HCT116 (cell line): ENCODE measurements at places on chromosomes 12 and 14. TPM values are rescaled to one million over a fixed set of nuclear protein-coding genes. Genes with fewer than 3 reads are reported as not detected.

GRCh38 chr12:105761075-105761474 lies 377.7 kb downstream of the NUAK1 start:
- no peak for DNase-seq

- DNase-seq: no peak
These were observed 273.4 kb downstream of the FOXN3 start for GRCh38 chr14:89143595-89143994.

- no peak for DNase-seq
These were observed 65.8 kb downstream of the VWF start for GRCh38 chr12:6058481-6059161.

DNA sequence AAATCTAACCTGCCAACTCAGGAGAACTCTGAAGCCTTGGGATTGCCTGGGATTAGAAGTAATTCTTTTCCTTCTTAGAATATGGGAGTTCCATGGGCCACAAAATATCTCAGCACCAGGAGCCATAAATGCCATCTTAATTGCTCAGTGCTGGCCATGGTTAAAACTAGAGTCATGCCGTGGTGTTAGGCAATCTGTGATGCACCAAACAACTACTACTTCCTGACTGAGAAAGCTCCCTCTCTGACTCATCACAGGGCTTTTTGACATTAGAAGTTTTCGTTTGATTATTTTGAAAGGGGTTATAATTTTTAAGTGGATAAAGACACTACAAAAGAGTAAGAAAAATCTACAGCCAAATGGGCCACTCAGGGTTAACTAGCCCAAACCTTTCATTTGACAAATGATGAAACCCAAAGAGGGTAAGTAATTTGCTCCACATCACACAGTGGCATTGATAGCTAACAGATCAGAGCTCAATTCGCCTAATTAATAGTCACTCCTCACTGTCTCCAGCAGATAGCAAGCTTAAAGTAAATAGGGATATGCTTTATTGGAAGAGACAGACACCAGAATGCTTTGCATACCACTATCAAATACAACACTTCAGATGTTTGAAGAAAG lies 377.3 kb downstream of the EMP1 start:
- DNase-seq: peak; percentile 87

DNA sequence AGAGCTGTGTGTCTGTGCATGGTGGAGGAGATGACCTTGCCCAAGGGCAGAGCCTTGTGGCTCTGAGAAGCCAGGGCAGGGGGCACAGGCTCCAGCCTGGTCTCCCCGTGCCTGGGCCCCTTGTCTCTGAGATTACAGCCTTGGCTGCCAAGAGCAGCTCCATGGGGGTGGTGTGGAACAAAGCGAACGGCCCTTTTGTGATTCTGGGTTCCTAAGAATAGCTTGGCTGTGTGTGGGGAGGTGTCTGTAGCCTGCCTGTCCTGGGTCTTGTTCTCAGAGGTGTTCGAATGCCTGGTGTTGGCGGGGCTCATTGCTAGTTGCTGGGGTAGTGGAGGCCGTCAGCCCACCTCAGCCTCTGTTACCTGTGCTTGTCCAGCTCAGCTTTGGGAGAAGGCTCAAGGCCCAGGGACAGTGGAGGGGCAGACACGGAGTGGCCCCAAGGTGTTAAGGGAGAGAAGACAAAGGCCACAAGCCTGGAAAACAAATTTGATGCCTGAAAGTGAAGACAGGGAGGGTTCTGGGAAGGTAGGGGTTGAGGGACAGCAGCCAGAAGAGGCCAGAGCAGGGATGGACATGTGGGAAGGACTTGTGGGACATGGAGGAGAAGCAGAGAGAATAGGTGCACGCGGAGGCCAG lies 7.4 kb upstream of the MYH7 start:
- no peak for DNase-seq

GRCh38 chr14:101502761-101503392 lies 58.4 kb upstream of the DIO3 start:
- DNase-seq: no peak

GRCh38 chr14:90809530-90810312 lies 6.5 kb downstream of the TTC7B start:
- no peak for DNase-seq

GRCh38 chr14:96497087-96497486 lies 5.1 kb upstream of the PAPOLA start:
- DNase-seq: no peak

DNA sequence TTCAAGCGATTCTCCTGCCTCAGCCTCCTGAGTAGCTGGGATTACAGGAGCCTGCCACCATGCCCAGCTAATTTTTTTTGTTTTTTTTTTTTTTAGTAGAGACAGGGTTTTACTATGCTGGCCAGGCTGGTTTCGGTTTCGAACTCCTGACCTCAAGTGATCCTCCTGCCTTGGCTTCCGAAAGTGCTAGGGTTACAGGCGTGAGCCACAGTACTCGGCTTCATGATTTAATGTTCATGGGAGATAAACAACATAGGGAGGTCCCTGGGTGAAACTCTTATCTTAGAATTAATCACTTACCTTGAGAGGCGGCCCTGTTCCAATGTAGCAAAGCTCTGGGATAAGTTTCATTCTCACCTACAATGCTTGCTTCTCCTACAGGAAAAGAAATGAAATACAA lies 48.3 kb downstream of the SEL1L start:
- no peak for DNase-seq

GRCh38 chr12:23948291-23948690 lies 1.2 kb downstream of the SOX5 start:
- no peak for DNase-seq

- no peak for DNase-seq
These were observed 187.0 kb upstream of the FOXN3 start for GRCh38 chr14:89603938-89604480.

GRCh38 chr14:37197421-37198272 lies at the start of gene MIPOL1:
MIPOL1 (plus strand) TSS chr14:37197937; CDS start chr14:37247889, 49,952 bp downstream.
- DNase-seq: peak; percentile 68

- DNase-seq: no peak
These were observed 11.2 kb upstream of the HOXC13 start for GRCh38 chr12:53927220-53928029.

The ENTPD5 gene
- 14.4 TPM for total RNA-seq

The KCNH5 gene
- total RNA-seq: not detected

The PLA2G1B gene
- total RNA-seq: 2.0 TPM

The INHBE gene
- total RNA-seq: 0.89 TPM

The SLCO1B1 gene
- total RNA-seq: 0.32 TPM

The GDF3 gene
- not detected for total RNA-seq

The MYH7 gene
- total RNA-seq: not detected

The TCP11L2 gene
- 14.4 TPM for total RNA-seq

The SMCO2 gene
- not detected for total RNA-seq

The OR10G3 gene
- total RNA-seq: not detected

The RAD9B gene
- total RNA-seq: 0.17 TPM
